Activated effector memory CD4-positive, alpha-beta T cell treated with anti-CD3 and anti-CD28 coated beads, Interleukin-2, amount 50 U/mL, for 16 hours (primary cell): ENCODE measurements at places on chromosomes 1 and 21.

- DNase-seq = no peak
Measured at GRCh38 chr1:46133781-46134350, 1.4 kb upstream of the PIK3R3 start.

DNA sequence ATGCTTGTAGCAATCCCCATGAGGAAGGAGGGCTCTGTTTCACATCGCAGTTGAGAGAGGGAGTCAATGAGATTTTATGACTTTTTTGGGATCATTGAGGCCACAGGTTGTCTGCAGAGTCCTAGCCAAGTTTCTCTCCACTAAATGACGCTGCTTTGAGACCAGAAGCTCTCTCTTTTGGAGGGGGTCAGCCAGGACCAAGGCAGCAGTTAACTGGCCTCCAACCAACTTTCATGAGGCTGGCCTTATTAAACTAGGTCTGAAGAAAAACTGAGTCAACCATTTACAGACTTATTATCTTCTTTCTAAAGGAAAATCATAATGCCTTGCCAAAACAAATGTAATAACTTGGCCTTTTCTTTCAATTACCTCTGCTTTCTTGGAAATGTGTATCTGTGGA lies 8.6 kb downstream of the WLS start:
- no peak for DNase-seq

GRCh38 chr1:173048621-173049321 lies 2.0 kb downstream of the TNFSF18 start:
- no peak for DNase-seq

- DNase-seq = no peak
Measured at GRCh38 chr1:165116732-165117131, 239.8 kb downstream of the LMX1A start.

DNA sequence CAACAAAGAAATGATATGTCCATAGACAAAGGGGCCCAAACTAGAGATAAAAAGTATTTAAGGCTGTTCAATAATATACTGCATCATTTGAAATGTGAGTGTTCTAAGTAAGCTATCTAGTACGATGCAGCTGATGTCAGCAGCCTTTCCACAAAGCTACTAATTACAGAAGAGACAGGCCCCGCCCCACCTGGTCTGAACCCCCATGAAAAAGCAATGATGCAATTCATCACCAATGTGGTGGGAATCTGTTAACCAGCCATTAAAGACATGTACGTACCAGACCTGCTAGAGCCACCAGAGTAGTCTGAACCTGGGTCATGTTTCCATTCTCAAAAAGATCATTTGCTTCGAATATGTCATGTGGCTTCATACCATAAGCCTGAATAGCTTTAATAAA lies 25.1 kb downstream of the CNN3 start:
- no peak for DNase-seq
